ENCODE measurements at places on chromosomes 12 and 14.
A peak's percentile ranks its signal among the peaks of the same experiment; 100 is the strongest.

DNA sequence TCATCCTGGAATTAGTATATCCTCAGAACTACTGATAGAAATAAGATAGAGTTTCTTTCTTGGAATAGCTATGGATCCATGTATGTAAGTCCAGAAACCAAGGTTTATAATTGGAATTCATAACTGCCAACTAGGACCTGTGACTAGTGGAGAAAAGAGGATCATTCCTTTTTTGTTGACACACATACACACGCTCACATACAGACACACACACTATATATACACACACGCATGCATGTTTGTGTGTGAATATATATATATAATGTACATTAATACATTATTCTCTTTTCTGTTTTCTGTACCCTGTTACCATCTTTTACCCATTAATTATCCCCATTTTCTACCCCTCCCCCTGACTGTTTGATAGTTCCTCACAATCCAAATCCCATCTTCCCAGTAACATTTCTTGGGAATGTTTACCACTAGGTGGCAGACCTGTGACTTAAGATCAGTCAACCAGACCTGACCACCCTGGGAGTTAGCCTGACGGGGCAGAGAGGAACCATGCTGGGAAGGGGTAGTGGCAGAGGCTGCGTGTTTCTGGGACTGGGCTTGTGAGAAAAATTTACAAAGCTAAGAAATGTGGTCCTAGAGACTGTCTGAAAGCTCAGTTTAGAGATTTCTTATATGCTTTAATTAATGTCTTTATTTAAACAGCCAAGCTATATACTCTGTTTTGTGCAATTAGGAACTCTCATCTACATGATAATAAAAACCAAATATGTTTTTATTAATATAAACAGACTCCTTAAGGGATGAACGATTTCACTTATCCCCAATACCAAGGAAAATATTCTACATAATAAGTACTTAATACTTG is 308.0 kb downstream of the PPFIA2 start:
- DNase-seq = no peak

DNA sequence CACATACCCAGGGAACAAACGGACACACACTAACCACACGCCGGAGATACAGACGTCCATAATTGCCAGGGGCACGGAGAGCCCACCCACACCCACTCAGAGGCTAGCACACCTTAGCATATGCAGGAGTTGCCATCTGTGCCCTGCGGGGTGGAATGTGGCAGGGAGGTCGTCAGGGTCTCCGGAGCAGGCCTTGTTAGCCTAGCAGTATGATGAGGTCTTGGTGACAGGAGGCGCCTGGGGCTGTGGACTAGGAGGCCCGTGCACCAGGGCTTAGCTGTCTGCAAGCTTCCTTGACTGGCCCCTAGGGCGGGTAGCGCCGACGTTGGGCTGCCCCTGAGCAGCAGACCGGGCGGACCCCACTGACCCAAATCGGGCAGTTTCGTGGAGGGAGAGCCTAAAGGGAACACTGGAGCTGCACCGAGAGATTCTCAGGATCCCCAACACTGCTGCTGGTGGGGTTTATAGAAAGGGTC is 10.0 kb downstream of the STAC3 start:
- DNase-seq = no peak

GRCh38 chr12:30696486-30696885 is 817 bp upstream of the IPO8 start:
- DNase-seq = no peak

GRCh38 chr12:32131666-32132065 is 25.0 kb downstream of the BICD1 start:
- DNase-seq = no peak

GRCh38 chr12:19120795-19121194 is 8.7 kb upstream of the PLEKHA5 start:
- DNase-seq = no peak

- no peak for DNase-seq
Measured at GRCh38 chr14:102898298-102898697, 24.2 kb upstream of the AMN start.

- DNase-seq = no peak
Measured at GRCh38 chr12:69660164-69660863, 38.8 kb downstream of the BEST3 start.

GRCh38 chr14:70359076-70359424 is 433 bp downstream of the COX16 start:
- no peak for DNase-seq

- no peak for DNase-seq
Measured at GRCh38 chr12:77940011-77940423, 109.3 kb downstream of the NAV3 start.

DNA sequence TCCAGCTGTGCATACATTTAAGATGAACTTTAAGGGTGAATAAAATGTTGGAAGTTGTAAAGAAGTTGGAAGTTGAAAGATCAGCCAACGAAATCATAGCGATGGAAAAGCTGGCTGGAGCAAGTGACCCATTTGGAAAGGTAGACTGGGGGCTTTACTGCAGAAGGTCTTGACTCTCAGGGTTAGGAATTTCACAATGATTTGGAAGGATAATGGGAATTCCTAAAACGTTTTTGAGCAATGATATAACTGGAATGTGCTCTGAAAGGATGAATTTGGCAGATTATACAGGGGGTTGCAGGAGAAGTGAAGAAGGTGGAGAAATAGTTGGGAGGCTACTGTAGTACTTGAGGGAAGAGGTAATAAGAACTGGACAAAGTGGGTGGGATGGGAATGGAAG is 27.4 kb downstream of the EMP1 start:
- no peak for DNase-seq

- DNase-seq = no peak
Measured at GRCh38 chr14:101461891-101462290, 99.4 kb upstream of the DIO3 start.

- no peak for DNase-seq
Measured at GRCh38 chr12:57169969-57170368, 22.6 kb upstream of the LRP1-AS start.

- DNase-seq = no peak
Measured at GRCh38 chr14:66177935-66178334, 308.2 kb upstream of the CCDC196 start.

- no peak for DNase-seq
Measured at GRCh38 chr14:29897181-29897580, 30.5 kb downstream of the PRKD1 start.

GRCh38 chr12:29278673-29279420 is 102.1 kb downstream of the ERGIC2 start:
- no peak for DNase-seq

GRCh38 chr12:65993173-65993572 is 137.4 kb downstream of the LLPH start:
- DNase-seq = no peak

- DNase-seq = no peak
Measured at GRCh38 chr12:50110762-50111351, 1.2 kb upstream of the COX14 start.

DNA sequence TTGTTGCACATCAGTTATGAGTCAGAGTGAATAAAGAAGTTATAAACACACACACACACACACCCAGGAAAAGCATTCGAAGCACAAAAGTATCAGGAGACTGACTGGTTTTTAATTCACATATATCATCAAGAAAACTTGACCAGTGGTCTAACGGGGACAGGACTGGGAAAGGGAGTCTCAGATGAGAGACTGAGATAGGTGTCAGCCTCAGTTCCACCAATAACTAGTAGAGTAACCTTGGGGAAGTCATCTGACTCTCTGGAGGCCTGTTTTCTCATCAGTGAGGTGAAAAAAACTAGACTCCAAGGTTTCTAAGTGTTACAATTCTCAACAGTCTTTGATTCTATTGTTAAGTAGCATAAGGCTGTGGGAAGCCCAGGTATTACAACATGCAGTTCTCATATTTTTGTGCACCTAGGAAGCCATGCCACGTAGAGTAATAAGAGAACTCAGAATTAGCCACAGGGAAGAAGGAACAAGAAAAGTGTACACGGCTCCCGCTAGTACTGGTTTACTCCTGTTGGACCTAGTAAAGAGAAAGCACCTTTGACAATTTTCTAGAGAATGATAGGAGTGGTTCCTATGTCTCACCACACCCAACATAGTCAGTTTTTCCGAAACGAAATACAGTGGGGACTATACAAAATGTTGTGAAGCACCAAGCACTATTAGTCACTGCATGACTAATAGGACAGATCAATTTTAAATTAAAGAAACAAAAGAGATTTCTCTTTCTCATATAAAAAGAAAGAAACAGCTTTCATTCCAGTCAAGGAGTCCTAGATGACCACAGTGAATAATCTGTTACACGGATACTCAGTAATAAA is 5.0 kb downstream of the PPTC7 start:
- DNase-seq = no peak

DNA sequence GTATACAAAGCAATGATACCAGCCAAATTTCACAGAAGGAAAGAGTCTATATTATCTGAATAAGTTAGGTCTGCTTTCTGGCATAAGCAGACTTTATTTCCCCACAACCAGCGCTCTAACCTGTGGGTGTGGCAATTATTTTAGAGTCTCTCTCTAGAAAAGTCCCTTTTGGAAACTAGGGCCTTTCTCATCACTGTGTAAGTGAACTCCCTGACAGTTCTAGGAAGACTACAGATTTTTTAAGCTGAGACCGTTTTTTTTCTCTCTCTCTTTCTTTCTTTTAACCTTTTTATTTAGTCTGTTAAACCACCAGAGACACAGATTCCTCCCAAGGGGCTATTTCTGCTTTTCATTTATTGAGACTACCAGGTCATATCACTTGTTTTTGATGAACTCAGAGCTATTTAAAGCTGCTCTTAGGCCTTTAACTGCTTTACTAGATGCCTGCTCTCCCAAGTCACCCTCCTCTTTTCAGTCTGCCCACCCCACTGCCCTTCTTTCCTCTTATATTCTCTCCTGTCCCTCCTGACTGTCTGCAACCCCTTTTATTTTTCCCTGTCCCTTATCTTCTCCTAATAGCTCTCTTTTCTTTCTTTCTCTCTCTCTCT is 69.2 kb upstream of the ARHGAP5 start:
- DNase-seq = no peak

GRCh38 chr12:49028666-49029275 is 10.2 kb upstream of the PRKAG1 start:
- DNase-seq = no peak

DNA sequence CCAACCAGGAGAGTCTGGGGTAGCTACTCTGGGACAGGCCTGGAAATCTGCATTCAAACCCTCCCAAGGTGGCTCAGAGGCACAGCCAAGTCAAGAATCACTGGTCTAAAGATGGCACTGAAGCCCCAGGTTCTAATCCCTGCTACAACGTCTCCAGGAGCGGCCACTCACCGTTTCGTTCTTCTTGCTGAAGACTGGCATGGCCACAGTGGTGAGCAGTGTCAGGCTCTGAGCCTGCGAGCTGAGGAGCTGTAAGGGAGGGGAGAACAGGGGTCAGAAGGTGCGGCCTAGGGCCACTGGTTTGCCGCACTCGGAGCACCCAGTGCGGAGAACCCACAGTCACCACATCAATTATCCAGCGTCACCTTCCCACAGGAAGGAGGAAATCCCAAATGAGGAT is 38.8 kb downstream of the CACNA2D4 start:
- DNase-seq = no peak

GRCh38 chr12:98013560-98013959 is 501.8 kb upstream of the TMPO start:
- no peak for DNase-seq

DNA sequence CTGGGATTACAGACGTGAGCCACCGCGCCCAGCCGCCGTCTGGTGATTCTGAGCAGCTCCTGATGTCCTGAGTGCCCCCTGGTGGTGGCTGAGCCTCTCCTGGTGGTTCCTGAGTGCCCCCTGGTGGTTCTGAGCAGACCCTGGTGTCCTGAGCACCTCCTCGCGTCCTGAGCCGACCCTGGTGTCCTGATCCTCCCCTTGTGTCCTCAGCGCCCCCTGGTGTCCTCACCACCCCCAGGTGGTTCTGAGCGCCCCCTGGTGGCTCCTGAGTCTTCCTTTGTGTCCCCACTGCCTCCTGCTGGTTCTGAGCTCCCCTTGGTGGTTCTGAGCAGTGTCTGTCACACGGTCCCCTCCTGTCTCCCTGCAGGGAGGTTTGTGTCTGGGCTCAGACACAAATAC is 1304.9 kb downstream of the TMEM121 start:
- DNase-seq = peak; percentile 25

GRCh38 chr12:66763467-66763866 is 84.6 kb upstream of the GRIP1 start:
- DNase-seq = no peak

GRCh38 chr14:35416108-35416750 is 11.7 kb upstream of the NFKBIA start:
- peak; percentile 64 for DNase-seq

DNA sequence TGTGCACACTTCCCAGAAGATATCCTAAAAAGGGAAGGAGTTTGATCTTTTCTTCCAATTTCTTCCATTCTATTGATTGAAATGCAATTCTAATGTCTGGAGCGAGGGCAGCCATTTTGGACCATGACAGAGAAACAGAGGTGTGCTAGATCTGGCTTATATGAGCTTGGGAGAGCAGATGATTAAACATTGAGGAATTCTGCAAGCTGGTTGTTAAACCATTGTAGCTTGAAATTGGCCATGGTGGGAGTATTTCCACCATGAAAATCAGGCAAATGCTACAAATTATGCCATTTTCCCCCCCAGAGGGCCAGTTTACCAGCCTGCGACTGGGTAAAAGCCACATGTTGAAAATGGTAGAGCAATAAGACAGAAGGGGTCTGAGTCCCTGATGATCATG is 155.0 kb downstream of the PAWR start:
- DNase-seq = no peak

GRCh38 chr12:3964439-3964838 is 91.2 kb upstream of the PARP11 start:
- DNase-seq = no peak

GRCh38 chr14:34983786-34984185 is 994 bp downstream of the SRP54 start:
- no peak for DNase-seq

DNA sequence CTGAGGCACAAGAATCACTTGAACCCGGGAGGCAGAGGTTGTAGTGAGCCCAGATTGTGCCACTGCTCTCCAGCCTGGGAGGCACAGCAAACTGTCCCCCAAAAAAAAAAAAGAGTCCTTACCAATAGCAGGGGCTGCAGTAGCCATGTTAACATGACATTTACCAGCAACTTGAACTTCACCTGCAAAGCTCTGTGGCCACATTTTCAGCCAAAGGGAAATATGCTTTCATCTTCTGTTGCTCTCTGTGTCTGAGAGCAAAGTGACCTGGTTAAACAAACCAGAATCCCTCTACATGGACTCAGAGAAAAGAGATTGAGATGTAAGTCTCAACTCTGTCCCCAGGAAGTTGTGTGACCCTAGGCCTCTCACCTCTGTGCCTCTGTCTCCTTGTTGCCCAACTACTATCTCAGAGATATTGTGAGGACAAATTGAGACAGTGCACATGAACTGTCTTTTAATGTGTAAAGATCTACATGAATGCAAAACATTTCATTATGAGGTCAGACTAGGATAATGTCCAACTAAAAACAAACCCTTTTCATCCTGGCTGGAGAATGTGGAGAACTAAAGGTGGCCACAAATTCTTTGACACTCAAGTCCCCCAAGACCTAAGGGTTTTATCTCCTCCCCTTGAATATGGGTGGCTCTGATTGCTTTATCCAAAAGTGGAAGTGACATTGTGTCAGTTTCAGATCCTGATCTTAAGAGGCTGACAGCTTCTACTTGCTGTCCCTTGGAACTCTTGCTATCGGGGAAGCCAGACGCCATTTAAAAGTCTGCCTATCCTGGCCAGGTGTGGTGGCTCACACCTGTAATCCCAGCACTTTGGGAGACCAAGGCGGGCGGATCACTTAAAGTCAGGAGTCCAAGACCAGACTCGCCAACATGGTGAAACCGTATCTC is 24.7 kb upstream of the P2RX4 start:
- DNase-seq = no peak

GRCh38 chr14:23881282-23881681 is 72.3 kb upstream of the DHRS4 start:
- no peak for DNase-seq

GRCh38 chr14:56860441-56860840 is 50.2 kb upstream of the OTX2 start:
- no peak for DNase-seq

- no peak for DNase-seq
Measured at GRCh38 chr12:65510584-65511050, 232.1 kb downstream of the MSRB3 start.
